Cerebellar cortex (tissue), 1 donor: ENCODE measurements at places on chromosomes 7 and 10.

- DNase-seq = no peak
These were observed 123.9 kb downstream of the COL26A1 start for GRCh38 chr7:101486433-101487104.

GRCh38 chr10:108439397-108439796 lies 1274.9 kb upstream of the SORCS1 start:
- no peak for DNase-seq

GRCh38 chr10:94052866-94053791 lies 59.4 kb downstream of the PLCE1 start:
- DNase-seq = peak; percentile 2

GRCh38 chr7:47526466-47526865 lies 55.4 kb downstream of the TNS3 start:
- no peak for DNase-seq

DNA sequence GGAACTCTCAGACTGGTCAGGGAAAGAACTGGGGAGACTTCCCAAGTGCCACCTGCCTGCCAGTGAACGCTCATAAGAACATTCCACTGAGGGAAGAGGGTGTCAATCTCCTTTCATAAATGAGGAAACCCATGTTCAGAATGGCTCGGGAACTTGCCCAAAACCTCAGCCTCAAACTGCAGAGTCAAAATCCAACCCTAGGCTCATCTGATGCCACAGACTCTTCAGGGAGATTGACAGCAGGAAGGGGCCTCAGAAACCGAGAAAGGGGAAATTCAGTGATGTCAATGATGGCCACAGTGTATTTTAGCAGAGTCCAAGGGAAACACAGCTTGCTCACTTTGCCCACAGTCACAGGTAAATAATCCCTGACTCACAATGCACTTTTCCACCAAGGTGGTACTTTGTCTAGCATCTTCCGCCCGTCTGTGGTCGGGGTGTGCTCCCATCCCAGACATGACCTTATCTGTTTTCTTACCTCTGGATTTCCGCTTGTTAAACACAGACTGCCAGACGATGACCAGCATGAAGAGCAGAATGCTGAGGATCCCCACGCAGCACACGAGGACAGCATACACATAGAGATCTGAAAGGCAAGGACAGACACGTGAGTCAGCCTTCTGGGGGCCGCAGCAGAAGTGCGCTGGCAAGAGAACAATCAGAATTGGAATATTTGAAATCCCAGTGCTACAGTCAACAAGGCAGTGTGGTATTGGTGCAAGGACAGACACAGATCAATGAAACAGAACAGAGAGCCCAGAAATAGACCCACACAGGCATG lies 38.4 kb downstream of the VSTM4 start:
- DNase-seq = no peak
